ENCODE measurements at places on chromosomes 1 and 21.

DNA sequence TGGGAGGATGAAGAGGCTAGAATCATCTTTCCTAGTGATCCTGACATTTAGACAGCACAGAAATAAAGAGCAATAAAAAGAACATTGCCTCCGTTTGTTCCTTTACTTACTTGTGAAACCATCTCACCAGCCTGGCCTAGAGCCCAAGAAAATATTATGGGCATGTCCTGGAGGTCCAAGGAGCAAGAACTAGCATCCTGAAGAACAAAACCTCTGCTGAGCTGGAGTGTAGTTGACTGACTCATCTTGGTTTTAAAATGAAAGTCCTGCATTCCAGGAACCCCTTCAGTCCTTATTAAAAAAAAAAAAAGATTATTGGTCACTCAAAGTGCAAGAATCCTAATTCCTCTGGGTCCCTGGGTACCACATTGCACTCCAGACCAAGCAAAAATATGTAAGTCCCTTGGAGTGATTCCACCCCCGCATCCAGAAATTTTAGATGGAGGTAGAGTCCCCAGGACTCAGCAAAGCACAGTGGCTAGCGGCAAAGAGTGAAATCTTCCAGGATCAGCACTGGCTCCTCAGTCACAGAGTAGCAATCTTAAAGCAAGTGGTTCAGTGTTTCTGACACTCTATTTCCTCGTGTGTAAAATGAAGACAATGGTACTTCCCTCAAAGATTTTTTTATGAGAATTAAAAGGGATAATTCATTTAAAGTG, 7.0 kb downstream of the SMCP start:
- DNase-seq: peak; percentile 8

DNA sequence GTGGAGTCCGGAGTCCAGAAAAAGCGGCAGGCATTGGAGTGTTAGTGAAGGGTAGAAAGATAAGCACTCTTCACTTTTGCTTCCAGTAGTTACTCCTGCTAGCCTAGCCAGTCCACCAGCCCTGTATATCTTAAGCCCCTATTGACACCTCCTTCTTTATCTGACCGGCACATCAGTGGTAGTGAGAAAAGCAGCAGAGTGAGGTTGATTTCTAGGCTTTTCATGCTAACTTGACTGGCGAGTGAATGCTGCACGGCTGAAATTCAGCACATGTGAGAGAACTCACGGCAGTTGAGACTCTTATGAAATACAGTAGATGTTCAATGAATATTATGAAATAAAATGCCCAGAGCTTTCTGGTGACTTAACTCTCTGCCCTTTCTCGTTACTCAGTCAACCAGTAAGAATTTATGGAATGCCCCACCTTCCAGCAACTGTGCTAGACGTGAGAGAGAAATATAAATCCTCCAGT, 128.2 kb downstream of the CACHD1 start:
- DNase-seq: no peak

DNA sequence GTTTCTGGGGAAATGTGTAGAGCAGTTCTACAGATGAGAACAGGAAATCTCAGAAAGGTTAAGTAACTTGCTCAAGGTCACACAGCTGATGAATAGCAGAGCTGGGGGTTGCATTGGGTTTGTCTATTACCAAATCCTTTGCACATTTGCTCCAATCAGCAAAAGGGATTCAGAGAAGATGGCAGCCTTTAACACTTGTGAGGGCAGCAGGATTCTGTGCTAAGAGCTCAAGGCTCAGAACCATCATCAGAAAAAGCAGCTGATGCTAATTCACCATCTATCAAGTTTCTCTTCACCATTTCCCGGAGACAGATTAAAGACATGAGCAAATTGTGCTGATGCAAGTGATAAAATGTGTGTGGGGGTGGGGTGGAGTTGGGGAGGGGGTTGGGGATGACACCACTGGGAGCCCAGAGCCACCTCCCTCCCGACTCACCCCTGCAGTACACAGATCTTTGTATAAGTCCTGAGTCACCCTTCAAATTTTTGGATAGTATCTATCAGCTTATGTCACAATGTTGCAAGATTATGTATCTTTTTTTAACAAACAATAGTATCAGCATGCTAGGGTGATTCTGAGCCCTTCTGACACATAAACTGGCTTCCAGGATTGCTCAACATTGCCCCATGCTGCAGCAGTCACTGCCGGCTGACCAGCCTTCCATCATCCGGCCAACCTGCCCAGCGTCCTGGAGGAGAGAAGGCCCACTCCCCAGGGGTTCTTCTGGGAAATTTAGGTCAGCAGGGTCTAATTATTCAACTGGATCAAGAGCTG, 2.8 kb upstream of the SPSB1 start:
- DNase-seq: no peak

- no peak for DNase-seq
These were observed 1.5 kb downstream of the RABGGTB start for GRCh38 chr1:75787524-75787923.

DNA sequence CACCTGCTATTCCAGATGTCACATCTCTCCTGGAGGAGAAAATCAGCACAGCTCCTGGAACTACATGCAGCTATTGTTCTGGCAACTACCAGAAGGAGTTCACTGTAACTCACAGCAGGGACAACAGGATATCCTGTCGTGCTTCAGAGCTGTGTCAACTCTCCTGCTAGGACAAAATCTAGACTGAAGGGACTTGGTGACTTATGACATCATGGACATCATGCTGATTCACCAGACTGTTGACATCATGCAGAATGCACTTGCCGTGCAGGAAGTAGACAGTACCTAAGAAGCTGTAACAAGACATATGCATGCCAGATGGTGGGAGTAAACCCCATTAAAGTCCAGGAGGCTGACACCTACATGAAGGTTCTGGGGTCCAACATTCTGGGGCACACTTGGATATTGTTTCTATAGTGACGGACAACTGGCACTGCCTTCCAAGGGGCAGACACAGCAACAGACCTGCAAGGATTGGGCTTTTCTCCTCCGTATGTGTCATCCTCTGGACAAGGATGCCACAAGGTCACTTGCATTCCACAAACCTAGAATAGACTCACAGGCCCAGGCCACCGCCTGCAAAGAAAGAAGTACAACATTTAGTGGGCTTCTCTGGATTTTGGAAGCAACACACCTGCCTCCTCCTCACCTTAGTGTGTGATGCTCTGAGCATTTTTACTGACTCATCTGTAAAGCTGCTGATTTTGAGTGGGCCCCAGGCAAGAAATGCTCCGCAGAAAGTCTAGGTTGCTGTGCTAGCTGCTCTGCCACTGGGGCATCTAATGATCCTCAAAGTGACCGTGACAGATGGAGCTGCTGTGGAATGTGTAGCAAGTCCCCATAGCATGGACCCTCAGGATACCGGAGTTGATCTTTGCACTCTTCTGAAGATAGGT, 249.2 kb downstream of the MATN1 start:
- DNase-seq: no peak

DNA sequence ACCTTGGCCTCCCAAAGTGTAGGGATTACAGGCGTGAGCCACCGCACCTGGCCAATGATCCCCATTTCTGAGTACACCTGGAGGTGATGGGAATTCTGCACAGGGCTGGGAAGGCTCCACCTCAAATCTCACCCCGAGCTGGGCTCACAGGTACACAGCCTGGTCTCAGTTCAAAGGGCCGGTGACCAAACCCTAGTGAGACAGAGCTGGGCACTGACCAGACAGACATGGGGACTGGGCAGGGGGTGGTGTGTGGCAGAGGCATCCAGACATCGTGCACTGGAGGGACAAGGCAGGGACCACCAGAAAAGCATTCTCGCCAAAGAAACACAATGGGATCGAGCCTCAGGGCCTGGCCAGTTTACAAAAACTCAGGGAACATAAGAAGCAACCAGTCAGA, 17.2 kb downstream of the LSS start:
- DNase-seq: no peak

GRCh38 chr1:21082073-21082472, 94.6 kb downstream of the EIF4G3 start:
- no peak for DNase-seq

DNA sequence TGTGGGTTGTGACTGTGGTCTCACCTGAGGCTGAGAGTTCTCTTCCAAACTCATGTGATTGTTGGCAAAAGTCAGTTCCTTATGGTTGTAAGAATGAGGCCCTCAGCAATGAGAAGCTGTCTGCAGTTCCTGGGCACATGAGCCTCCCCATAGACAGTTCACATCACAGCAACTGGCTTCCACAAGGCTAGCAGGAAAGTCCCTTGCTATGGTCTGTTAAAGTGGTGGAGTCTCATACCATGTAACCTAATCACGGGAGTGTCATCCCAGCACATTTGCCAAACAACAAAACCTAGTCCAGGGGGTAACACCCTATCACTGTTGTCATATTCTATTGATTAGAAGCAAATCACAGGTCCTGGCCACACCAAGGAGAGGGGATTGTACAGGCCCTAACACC, 163.8 kb downstream of the BACH1 start:
- DNase-seq: no peak

GRCh38 chr1:58162952-58163550, 383.5 kb downstream of the OMA1 start:
- no peak for DNase-seq

DNA sequence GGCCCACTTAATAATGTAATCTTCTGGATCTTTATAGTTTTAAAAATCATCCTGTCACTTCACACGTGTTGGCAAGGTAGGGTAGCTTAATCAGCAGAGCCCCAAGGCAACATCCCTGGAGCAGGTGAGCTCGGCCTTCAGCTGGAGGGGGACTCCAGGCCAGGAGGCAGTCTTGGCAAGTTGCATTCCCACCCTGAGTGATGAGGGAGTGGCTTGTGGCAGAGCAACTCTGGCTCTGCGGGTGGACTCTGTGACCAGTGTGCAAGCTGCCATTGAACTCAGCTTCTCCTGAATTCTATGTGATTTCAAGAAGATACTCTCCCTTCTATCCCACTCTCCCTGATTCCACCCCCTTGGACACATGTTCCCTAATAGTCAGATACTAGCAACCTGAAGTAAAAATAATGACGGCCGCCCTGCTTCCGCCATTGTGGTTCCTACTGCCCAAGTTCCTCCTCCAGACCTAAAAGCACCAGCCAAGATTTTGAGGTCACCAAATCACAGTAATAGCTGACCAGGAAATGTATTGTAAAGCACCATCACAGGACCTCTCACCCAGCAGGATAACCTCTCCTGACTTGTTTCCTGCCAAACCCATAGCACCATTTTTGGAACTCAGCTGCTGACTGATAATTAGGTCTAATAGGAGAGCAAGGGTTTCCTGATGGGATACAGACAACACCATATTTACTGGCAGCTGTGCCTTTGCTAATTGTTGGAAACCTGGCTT, 11.5 kb upstream of the LYST start:
- DNase-seq: no peak

GRCh38 chr1:52836035-52836434, 6.5 kb upstream of the ZYG11A start:
- DNase-seq: no peak

- no peak for DNase-seq
These were observed 22.1 kb downstream of the EIF2D start for GRCh38 chr1:206590025-206590758.

GRCh38 chr21:34499116-34499515, 12.9 kb downstream of the KCNE1 start:
- no peak for DNase-seq

GRCh38 chr1:48114596-48115382, 107.7 kb upstream of the SLC5A9 start:
- no peak for DNase-seq

DNA sequence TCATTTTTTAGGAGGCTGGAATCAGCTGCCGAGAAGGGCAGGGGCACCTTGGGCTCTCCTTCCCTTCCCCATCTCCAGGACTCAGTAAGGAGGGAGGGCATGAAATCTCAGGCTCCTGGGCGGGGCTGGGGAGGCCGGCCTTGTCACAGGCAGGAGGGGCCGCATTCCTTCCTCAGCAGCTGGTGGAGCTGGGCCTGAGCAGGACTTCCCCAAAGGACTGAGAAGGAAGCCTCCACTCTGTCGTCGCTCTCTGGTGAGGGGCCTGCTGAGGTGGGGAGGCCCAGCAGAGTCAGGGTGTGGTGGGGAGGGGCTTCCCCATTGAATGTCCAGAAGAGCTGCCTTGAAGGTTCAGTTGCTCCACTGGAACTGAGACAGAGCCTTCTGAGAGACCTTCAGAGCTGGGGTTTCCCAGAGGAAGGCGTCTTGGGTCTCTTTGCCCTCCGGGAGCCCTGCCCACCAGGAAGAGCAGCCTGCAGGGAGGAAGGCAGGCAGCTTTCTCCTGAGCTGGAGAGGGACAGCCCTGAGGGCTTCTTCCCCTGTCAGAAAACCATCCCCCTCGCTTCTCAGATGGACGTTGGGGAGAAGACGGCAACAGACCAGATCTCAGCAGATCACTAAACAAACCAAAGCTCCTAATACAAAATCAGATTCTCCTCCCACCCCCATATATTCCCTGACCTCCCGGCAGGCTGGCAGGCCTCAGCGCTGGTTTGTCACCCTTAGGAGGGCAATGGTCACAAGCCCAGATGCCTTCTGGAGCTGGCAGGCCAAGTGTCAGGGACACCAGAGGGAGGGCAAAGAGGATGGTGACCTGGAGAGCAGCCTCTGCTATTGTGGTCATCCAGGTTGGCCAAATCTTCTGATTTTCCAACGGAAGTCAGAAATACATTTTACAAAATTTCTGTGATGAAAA, 10.7 kb downstream of the KCNA10 start:
- DNase-seq: no peak

DNA sequence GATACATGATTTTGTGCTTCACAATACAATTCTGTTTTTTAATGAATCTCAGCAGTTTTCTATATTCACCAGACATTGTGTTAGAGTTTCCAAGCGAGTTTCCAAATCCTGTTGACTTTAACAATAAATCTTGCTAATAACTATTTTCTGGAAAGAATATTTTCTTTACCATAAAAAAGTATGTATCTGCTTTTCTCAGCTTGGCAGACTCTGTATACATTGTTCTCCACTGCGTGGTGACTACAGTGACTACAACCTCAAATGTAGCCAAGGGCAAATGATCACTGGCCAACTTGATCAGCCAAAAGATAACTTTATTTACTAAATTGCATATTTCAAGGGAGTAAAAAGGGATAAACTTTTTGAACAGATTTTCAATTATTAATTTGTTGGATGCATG, 325.9 kb upstream of the ADAMTS5 start:
- no peak for DNase-seq

DNA sequence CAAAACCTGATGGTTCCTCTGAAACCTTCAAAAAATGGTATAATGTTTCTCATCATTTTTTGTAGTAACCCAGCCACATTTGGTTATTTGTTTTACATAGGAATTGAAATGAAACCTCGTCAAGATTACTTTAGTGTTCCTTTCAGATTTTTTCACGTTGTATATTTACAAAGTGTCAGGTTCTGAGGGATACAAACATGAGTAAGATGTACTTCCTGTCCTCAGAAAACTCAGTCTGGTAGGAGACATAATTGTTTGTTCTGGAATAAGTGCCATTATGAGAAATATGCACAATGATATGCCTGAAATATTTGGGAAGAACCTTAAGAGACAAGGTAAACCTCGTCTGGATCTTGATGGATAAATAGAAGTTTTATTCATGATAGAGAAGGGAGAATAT, 145.5 kb downstream of the USP25 start:
- no peak for DNase-seq

GRCh38 chr1:203127666-203128430, at the start of gene ADORA1:
ADORA1 (plus strand) TSS chr1:203127726; CDS start chr1:203128842, 1,116 bp downstream.
- no peak for DNase-seq

GRCh38 chr1:213987422-213987926, 299 bp upstream of the PROX1 start:
- no peak for DNase-seq
